ENCODE measurements at places on chromosomes 1 and 21.

DNA sequence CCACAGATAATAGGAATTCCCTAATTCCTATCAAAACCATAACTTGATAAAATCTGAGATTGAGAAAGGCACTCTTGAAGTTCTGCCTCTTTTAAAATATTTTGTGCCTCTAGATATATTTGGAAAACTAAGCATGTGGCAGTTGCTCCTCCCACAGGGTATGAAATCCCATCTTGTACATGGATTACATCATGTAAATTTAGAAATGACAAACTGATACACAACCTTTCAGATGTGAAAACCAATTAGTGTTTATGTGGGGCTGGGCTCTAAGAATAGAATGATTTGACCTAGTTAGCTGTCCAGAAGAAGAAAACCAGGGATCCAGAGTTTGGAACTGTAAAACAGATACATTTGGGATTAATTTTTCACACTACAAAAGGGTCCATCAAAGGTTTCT lies 15.7 kb downstream of the LRRC53 start:
- H3K4me3 ChIP-seq, result no peak overlapping the region
- H3K36me3 ChIP-seq, result no peaks in the 10 kb centered on the region
- no peak for DNase-seq
- no peak overlapping the region for H3K27ac ChIP-seq
- no peaks in the 10 kb centered on the region for H3K27me3 ChIP-seq

DNA sequence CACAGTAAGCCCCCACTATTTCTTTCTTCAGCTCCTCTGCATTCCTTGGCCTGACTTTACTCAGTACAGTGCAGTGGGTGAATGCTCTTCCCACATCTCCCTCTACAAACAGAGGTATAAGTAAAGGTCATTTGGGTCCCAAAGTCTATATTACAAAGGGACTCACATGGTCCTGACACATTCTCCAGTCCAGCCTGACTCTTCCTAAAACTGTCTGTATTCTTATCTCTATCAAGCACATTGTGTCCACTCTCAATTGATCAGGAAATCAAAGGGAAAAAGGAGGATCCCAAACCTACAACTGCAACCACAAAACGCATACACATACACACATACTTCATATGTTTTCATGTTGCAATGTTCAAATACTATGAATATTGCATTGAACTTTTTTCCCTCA lies 49.4 kb downstream of the FRRS1 start:
- no peaks in the 10 kb centered on the region for H3K27me3 ChIP-seq
- H3K36me3 ChIP-seq, result no peaks in the 10 kb centered on the region
- H3K4me1 ChIP-seq, result no peaks in the 10 kb centered on the region
- H3K4me3 ChIP-seq, result no peak overlapping the region
- H3K27ac ChIP-seq, result no peak overlapping the region
- no peak for DNase-seq

- H3K27ac ChIP-seq, result no peak overlapping the region
- H3K36me3 ChIP-seq, result no peaks in the 10 kb centered on the region
- DNase-seq, result no peak
- no peak overlapping the region for H3K4me3 ChIP-seq
- no peaks in the 10 kb centered on the region for H3K27me3 ChIP-seq
Measured at GRCh38 chr1:54167422-54168139, 14.8 kb upstream of the CDCP2 start.

DNA sequence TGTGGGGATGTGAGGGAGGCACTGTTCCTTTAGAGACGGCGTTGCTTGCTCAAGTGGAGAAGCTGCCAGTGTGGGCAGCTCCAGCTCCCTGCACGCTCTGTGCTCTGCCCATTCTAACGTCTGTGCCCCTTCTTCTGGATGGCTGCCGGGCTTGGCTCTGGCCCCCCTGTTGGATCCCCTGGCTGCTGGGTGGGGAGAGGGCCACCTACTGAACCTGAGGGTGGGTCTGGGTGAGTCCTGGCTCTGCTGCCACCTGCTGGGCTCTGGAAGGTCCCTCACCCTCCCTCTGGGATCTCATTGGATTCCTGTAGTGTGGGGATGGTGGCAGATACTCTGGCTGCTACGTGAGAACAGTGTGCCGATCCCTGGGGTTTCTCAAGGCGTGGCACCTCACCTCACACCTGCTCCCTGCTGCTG lies 5.0 kb downstream of the PFKL start:
- no peak overlapping the region for H3K27ac ChIP-seq
- peak; percentile 65 for DNase-seq
- H3K4me3 ChIP-seq, result no peak overlapping the region
- no peaks in the 10 kb centered on the region for H3K36me3 ChIP-seq
- no peaks in the 10 kb centered on the region for H3K27me3 ChIP-seq
- peaks cover 29% of the 10 kb centered on the region for H3K4me1 ChIP-seq

GRCh38 chr1:31535561-31535960 lies 40.8 kb upstream of the TINAGL1 start:
- no peak for DNase-seq

- no peak overlapping the region for H3K4me3 ChIP-seq
- no peak overlapping the region for H3K27ac ChIP-seq
- no peaks in the 10 kb centered on the region for H3K27me3 ChIP-seq
- H3K4me1 ChIP-seq, result no peaks in the 10 kb centered on the region
- no peaks in the 10 kb centered on the region for H3K36me3 ChIP-seq
- no peak for DNase-seq
Measured at GRCh38 chr1:13664451-13664850, 35.5 kb upstream of the PRDM2 start.

DNA sequence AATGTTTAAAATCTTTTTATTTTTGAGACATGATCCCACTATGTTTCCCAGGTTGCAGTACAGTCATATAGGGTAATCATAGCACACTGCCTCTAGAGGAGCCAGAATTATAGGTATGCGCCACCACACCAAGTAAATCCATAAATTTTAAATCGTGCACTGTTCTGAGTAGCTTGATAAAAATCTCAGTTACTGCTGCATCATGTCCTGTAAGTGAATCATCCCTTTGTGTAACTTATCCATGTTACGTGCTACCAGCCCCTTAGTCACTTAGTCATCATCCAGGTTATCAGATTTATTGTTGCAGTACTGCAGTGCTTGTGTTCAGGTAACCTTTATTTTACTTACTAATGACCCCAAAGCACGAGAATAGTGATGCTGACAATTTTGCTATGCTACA lies 1770.9 kb downstream of the BRINP3 start:
- H3K4me1 ChIP-seq, result no peaks in the 10 kb centered on the region
- no peaks in the 10 kb centered on the region for H3K36me3 ChIP-seq
- no peak for DNase-seq

GRCh38 chr1:160363010-160363409 lies 3.9 kb upstream of the NHLH1 start:
- no peak overlapping the region for H3K4me3 ChIP-seq
- DNase-seq, result no peak
- H3K27ac ChIP-seq, result peak overlapping the region; percentile 79
- peaks cover 22% of the 10 kb centered on the region for H3K4me1 ChIP-seq
- no peaks in the 10 kb centered on the region for H3K27me3 ChIP-seq

- H3K27ac ChIP-seq, result no peak overlapping the region
- no peak for DNase-seq
- H3K27me3 ChIP-seq, result no peaks in the 10 kb centered on the region
- H3K4me1 ChIP-seq, result peaks cover 9% of the 10 kb centered on the region
Measured at GRCh38 chr1:10616696-10617095, 141.9 kb downstream of the PEX14 start.

DNA sequence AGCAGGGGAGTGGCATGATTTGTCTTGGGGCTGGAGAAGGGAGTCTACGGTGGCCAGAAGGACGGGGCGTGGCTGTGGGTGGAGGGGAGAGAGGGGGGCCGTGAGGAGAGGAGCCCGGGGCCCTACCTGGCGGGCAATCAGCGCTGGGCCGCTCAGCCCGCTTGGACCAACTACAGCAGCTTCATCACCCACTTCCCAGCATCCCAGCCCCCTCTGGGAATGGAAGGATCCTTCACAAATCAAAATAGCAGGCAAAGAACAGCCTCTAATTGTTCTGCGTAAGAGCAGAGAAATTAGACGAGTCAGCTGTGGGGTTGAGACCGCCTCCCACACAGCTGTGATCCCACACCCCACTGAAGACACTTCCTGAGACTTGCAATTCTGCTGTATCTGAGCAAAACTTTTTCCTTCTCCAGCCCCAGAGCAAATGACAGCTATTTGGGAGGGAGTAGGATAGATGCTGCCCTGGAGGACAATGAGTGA lies 43.5 kb downstream of the OPRD1 start:
- no peak overlapping the region for H3K4me3 ChIP-seq
- DNase-seq, result no peak
- H3K27ac ChIP-seq, result no peak overlapping the region

- H3K4me3 ChIP-seq, result peak overlapping the region; percentile 90
- H3K36me3 ChIP-seq, result no peaks in the 10 kb centered on the region
Measured at GRCh38 chr1:1347026-1347595, 2.1 kb downstream of the DVL1 start.

- no peaks in the 10 kb centered on the region for H3K27me3 ChIP-seq
- peak; percentile 15 for DNase-seq
- no peaks in the 10 kb centered on the region for H3K36me3 ChIP-seq
- no peak overlapping the region for H3K27ac ChIP-seq
- no peaks in the 10 kb centered on the region for H3K4me1 ChIP-seq
- no peak overlapping the region for H3K4me3 ChIP-seq
Measured at GRCh38 chr1:50251702-50252101, 143.0 kb downstream of the ELAVL4 start.

GRCh38 chr1:116574581-116575291 lies 3.9 kb upstream of the CD58 start:
- H3K27me3 ChIP-seq, result peaks cover 12% of the 10 kb centered on the region
- peaks cover 3% of the 10 kb centered on the region for H3K4me1 ChIP-seq
- H3K4me3 ChIP-seq, result no peak overlapping the region
- no peak overlapping the region for H3K27ac ChIP-seq

DNA sequence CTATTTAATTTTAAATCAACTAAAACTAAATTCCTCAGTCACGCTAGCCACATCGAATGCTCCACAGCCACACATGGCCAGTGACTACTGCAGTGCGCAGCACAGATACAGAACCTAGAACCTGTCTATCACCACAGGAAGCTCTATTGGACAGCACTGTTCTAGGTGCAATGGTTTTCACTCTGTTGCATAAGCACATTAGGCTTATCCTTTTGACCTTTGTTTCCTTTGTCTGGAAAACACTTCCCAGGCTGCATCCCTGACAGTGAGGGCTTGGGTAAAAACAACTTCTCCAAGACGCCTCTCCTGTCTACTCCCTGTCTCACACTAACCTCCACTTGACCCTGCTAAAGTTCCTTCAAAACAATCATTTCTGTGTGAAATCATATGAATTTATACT lies 33.6 kb upstream of the RAP1GAP start:
- H3K4me3 ChIP-seq, result no peak overlapping the region
- no peaks in the 10 kb centered on the region for H3K27me3 ChIP-seq
- peaks cover 25% of the 10 kb centered on the region for H3K4me1 ChIP-seq
- no peak overlapping the region for H3K27ac ChIP-seq
- no peaks in the 10 kb centered on the region for H3K36me3 ChIP-seq

DNA sequence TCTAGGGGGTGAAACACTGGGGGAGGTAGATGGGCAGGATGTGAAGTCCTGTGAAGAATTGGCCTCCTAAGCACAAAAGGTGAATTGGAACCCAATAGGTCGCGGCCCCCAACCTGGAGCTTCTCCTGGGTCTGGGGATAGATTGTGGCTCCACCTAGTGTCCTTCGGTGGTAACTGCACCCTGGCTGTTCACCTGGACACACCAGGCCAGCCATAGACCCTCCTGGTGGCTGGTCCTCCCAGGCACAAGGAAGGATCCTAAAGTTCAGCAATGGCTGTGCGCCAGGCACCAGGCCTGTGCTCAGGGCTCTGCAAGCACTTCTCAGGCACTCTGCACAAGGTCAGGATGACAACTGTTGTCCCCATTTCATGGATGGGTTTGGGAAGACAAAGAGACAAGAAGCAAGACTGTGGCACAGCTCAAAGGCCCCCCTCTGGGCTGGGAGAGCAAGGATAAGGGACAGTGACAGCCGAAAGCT lies 13.5 kb downstream of the ESPN start:
- peaks cover 34% of the 10 kb centered on the region for H3K27me3 ChIP-seq
- no peak overlapping the region for H3K27ac ChIP-seq
- peak; percentile 87 for DNase-seq
- no peak overlapping the region for H3K4me3 ChIP-seq
- H3K36me3 ChIP-seq, result no peaks in the 10 kb centered on the region

DNA sequence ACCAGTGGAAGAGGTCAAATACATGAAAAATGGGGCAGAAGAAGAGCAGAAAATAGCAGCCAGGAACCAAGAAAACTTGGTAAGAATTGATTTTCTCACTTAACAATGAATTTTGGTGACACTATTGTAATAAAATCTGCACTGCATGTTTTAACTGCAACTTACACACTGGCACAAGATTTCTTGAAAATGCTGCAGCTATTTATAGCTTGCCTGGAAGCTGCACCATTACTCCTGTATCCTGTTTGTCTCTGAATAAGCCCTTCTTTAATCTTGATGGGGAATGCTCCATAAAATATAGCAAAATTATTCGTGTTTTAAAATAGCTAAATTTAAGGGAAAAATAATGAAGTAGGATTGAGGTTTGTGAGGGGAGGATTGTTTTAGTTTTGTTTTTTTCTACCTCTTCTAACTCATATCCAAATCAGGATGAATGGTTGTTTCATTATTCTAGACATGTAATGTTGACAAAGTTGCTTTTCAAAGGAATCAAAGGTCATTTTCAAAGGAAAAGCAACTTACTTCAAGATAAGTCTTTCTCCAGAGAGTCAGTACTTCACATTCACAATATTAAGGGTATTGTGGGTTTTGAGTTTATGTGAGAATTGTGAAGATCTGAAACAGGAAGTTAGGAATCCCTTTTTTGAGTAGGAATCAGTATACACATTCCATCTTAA lies 120.9 kb downstream of the C1orf21 start:
- peaks cover 6% of the 10 kb centered on the region for H3K36me3 ChIP-seq

DNA sequence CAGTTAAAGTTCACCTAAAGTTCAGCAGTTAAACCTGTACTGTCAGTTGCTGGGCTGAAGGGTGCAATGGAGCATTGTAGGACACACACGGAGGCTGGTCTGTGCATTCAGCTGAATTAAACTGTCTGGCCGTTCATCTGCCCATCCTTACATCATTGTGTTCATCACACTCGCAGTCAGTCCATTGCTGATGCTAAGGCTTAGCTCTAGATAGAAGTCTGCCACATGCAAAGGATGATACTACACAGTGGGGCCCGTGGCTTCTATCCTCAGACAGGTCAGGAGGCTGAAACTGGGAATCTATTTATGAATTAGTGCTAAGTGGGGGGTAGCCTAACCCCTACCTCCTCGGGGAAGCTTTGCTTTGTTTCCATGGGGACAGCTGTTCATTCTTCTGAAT lies 60.4 kb downstream of the CNIH3 start:
- no peaks in the 10 kb centered on the region for H3K27me3 ChIP-seq
- H3K4me3 ChIP-seq, result no peak overlapping the region
- no peak for DNase-seq
- H3K27ac ChIP-seq, result no peak overlapping the region

DNA sequence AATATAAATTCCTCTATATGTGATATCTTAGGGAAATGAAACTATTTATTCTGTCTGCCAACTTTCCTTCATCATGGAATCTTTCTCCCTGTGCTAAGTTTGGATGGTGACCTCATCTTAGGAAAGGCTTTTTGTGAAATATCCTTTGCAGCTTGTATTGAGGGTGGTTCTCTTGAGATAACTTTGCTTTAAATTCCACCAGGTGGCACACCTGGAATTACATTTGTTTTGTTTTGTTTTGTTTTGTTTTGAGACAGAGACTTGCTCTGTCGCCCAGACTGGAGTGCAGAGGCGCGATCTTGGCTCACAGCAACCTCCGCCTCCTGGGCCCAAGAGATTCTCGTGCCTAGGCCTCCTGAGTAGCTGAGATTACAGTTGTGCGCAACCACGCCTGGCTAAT lies 7.6 kb upstream of the CD1A start:
- H3K27me3 ChIP-seq, result no peaks in the 10 kb centered on the region
- H3K36me3 ChIP-seq, result no peaks in the 10 kb centered on the region
- no peak overlapping the region for H3K4me3 ChIP-seq
- no peak overlapping the region for H3K27ac ChIP-seq
